ENCODE measurements at places on chromosomes 11 and 22. TPM values are rescaled to one million over a fixed set of nuclear protein-coding genes. Genes with fewer than 3 reads are reported as not detected.
A peak's percentile ranks its signal among the peaks of the same experiment; 100 is the strongest.

DNA sequence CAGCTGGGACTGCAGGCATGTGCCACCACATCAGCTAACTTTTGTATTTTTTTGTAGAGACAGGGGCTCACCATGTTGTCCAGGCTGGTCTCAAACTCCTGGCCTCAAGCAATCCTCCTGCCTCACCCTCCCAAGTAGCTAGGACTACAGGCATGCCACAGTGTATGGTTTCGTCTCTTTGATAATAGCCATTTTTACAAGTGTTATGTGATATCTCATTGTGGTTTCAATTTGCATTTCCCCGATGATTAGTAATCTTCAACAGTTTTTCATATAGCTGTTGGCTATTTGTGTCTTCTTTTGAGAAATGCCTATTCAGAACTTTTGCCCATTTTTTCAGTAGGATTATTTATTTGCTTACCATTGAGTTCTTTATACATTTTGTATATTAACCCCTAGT lies 9.0 kb upstream of the MTMR3 start:
- DNase-seq, result no peak

DNA sequence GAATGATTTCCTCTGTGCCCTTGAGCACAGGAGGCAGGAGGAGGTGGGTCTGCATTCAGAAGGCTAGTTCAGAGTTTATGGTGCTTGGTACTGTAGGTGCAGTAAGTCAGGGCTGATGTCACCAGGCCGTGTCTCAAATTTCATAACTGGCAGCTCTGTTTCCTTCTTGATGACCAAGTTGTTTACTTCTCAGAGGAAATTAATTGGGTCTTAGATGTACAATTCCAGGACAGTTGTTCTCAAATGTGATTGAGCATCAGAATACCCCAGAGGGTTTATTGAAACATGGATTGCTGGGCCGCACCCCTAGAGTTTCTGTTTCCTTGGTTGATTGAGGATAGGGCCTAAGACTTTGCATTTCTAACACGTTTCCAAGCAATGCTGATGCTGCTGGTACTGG lies 6.2 kb downstream of the AMOTL1 start:
- DNase-seq, result no peak

DNA sequence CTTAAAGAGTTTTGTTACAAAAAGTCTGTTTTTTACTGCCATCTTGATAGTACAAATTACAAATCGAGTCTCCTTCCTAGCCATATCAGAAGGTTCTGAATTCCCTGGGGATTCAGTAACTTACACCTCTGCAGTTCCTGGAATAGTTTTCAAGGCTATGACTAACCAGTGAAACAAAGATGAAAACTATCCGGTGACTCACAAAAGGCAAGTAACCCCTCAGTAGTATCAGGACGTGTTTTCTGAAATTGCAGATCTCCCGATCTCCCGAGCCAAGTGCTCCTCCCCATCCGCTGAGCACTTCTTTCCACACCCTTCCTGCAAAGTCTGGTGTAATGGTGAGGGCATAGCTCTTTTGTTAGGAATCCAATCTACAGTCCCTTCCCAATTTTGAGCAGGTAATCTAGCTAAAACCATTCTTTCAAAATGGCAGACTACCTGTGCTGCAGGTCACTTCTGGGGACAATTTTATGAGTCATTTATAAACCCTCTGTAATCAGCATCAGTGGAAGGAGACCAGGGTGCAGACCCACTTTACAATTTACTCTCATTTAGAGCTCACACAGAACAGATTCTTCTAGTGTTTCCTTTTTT lies 7.7 kb downstream of the E2F8 start:
- DNase-seq, result no peak

- DNase-seq, result peak; percentile 14
Observed at GRCh38 chr11:72553706-72554105, 119.4 kb upstream of the CLPB start.

- DNase-seq, result no peak
Observed at GRCh38 chr22:45518580-45518991, 15.9 kb downstream of the FBLN1 start.

DNA sequence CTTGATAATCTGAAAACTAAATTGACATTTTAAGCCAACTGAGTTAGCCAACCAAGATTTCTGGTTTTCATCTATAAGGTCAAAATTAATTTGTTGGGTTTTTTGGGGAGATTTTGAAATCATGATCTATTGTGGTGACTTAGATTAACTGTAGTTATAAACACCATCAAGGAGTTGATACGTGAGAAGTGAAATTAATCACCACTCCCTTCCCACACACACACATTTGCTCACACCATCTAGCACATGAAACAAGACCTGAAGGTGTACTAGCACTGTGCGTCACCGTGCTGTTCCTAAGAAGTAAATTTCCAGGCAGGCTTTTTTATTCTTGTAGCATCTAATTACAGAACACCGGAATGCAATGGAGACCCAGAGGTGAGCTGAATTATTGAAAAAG lies 2.1 kb downstream of the OR5B21 start:
- no peak for DNase-seq

- DNase-seq, result no peak
Observed at GRCh38 chr22:32205974-32206773, 1.3 kb upstream of the RFPL2 start.

DNA sequence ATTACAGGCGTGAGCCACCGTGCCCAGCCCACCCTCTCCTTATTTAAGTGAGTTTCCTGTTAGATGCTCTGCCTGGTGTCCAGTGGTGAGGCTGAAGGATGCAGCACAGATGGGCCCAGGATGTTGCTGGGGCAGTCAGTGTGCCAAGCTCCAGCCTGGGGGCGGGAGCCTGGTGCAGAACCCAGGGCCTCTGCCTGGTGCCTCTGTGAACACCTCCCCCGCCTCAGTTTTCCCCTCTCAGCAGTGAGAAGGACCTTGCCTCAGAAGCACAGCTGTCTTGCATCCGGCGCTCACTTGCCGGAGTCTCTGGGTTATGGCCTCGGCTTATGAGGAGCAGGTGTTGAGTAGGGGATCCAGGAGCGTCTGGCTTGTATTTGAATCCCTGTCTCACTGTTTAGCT lies 116.2 kb downstream of the KIAA1671 start:
- DNase-seq, result no peak

- DNase-seq, result no peak
Observed at GRCh38 chr11:130775306-130776060, 140.8 kb downstream of the SNX19 start.

DNA sequence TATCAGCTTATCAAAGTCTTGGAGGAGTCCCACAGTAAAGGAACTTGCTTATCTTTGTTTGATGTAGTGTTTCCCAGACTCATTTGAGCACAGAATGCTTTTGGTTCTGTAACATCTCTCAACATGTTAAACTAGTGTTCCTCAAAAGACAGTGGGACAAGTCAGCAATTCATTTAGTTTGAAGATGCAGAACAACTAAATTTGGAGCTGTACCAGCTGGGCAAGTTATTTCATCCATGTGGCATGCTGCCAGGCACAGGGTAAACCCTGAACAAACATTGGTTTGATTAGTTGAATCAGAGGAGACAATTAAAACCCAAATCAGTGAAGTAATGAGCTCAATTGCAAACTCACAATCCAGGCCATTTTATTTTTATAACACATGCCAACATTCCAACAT lies 141.2 kb downstream of the CSNK2A3 start:
- DNase-seq, result no peak

DNA sequence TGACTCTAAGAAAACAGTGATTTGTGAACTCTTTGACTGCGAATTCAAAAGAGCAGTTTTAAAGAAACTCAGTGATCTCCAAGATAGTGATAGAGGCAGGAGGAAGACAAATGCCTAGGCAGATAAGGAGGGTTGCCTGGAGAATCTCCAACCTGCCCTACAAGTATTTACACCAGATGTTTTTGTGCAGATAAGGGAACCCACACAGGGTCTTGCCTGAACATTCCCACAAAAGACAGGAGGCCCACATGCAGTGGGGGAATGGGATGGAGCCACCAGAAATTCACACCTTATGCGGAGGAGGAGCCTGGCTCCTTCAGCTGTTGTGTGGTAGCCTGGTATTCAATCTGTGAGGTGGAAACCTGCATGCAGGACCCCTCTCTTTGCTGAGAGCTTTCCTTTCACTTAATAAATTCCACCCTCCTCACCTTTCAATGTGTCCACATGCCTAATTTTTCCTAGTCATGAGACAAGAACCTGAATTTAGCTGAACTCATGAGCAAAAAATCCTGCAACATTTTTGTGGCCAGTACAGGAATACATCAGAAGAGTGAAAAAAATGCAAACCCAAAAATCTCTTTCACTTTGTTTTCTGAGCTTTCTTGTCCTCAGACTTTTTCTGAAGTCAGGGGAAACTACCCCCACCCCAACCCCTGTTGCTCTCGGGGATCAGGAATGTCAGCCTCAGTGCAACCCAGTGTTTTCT lies 8.1 kb upstream of the GLYAT start:
- DNase-seq, result no peak

- DNase-seq, result no peak
Observed at GRCh38 chr11:64122411-64123410, 43.2 kb downstream of the MACROD1 start.

GRCh38 chr11:11977206-11977938 lies 31.1 kb downstream of the DKK3 start:
- DNase-seq, result peak; percentile 58

- peak; percentile 93 for DNase-seq
Observed at GRCh38 chr22:31753005-31753633, 700 bp upstream of the DEPDC5 start.

DNA sequence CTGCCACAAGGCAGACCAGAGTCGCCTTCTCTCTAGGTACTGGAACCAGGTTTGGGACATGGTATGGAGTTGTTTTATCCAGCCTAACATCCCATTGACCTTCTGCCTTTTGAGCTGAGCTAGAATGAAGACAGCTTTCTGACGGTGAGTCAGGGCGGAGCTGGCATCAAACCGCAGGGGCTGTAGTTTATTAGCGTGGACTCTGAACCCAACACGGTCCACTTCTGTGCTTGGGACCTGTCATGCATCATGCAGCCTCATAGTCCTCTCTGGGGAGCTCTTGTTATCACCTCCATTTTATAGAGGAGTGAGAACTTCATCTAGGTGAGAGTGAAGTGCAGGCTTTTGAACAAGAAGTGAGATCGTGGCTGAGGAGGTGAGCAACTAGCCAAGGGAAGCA lies 8.3 kb downstream of the GAL3ST1 start:
- DNase-seq, result no peak

DNA sequence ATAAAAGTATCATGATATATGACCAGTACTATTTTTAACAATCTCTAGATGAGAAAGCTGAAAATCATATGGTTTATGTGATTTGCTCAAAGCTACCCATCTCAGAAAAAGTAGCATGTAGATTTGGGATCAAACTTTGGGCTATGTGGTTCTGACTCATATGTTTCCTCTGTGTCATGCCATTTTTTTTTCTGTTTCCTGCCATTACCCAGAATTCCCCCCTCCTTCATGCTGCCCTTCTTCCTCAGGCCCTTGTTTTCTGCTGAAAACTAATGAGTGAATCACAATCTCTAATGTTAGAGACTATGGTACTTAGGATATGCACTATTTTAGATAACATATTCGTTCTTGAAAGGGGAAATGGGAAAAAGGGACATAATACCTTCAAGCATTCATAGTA lies 80.7 kb downstream of the JRKL start:
- no peak for DNase-seq

GRCh38 chr22:45164270-45165088 lies 754 bp downstream of the NUP50 start:
- peak; percentile 41 for DNase-seq

DNA sequence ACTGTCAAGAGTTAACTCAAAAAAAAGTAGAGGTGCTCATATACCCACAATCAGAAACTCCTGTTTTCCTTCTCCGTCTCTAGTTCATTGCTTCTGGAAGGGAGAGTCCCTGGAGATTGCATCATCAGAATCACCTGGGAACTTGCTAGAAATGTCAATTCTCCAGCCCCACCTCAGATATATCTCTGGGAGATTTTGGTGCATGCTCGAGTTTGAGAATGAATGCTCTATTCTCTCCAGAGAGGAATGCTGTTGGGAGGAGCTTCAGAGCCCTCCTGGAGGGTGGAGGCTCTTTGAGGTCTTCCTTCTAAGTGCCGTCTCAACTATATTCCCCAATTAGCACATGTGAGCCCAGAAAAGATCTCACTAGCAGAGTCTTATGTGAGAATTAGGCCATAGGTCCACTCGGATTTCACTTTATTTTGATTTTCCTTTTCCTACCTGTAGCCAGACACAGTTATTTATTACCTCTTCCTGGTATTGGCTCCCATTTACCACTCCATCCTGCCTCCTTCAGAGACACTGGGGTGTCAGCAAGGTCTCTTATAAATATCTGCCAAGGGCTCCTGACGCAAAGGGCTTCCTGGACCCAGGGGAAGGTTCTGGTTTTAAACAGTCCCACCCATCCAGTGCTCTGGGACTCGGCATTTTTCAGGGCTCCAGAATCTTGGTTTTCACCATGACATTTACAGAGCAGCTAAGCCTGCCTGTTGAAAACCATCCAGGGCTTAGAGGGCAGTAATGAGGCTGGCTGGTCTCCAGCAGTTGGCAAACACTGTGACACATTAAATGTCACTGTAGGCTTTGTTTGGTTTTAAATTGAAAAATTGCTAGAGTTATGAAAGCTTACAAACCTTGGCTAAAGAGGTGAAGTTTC lies 136.2 kb downstream of the CD44 start:
- no peak for DNase-seq

DNA sequence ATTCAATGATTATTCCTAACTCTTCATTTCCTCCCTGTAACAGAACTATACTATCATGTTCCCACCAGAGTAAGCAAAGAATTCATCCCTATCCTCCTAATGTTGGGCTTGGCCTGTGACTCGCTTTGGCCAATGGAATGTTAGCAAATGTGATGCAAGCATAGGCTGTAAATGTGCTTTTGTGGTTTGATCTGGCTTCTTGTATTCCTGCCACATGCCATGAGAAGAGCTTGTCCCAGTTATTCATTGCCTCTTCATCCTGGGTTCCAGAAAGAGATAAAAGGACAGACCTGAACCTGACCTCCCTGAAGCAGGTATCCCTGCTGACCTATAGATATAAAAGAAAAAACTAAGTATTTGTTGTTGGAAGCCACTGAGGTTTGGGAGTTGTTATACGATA lies 51.0 kb downstream of the SYTL2 start:
- no peak for DNase-seq

DNA sequence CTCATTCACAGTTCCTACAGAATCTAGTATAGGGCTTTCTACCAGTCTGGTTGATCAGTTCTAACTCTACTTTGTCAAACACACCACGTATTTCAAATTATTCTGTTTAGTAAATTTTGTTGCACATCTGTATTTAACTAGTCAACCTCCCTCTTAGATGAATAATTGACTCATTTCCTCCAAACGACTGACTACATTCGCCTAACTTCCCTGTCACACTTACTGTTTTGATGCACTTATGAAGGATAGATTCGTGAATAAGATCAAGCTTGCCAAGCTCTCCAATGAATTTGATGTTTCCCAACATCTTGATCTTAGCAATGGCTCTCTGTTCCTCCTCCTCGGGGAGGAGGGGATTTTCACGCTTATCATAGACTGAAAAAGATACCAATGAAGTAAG lies 5.0 kb downstream of the EIF4G2 start:
- no peak for DNase-seq

- peak; percentile 4 for DNase-seq
Observed at GRCh38 chr11:87368858-87369480, 331.2 kb downstream of the TMEM135 start.

The CRYBB3 gene
- not detected for total RNA-seq

The PTS gene
- total RNA-seq, result 28.1 TPM

The SYCE3 gene
- total RNA-seq, result not detected

The OR8G1 gene
- not detected for total RNA-seq

The OR52N4 gene
- not detected for total RNA-seq

The ALDH3B2 gene
- not detected for total RNA-seq

The BIK gene
- 41.7 TPM for total RNA-seq

The APOL2 gene
- total RNA-seq, result 14.7 TPM

Measured in cardiac muscle cell (in vitro differentiated cells and primary cell).